ENCODE measurements at places on chromosomes 7 and 10.

DNA sequence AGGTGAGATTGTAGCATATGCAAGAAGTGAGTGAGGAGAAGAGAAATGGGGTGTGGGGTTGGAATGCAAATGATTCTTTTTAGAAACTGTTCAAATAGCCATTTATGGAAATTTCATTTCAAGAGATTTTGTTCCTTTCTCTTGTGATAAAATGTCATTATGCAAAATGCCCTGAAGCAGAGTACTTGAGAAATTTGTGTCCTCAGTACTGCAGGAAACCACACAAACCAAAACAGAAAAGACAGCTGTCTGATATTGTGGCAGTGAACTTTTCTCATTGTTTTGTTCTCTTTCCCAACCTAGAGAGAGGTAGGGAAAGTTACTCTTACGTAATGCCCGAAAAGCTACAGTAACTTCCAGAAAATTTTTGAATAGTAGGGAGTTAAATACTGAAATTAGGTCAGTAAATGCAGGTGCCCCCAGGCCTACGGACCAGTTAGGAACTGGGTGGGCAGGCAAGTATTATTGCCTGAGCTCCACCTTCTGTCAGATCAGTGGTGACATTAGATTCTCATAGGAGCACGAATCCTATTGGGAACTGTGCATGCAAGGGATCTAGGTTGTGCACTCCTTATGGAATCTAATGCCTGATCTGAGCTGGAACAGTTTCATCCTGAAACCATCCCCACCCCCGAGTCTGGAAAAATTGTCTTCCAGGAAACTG lies 34.0 kb downstream of the DLD start:
- no peak for DNase-seq

DNA sequence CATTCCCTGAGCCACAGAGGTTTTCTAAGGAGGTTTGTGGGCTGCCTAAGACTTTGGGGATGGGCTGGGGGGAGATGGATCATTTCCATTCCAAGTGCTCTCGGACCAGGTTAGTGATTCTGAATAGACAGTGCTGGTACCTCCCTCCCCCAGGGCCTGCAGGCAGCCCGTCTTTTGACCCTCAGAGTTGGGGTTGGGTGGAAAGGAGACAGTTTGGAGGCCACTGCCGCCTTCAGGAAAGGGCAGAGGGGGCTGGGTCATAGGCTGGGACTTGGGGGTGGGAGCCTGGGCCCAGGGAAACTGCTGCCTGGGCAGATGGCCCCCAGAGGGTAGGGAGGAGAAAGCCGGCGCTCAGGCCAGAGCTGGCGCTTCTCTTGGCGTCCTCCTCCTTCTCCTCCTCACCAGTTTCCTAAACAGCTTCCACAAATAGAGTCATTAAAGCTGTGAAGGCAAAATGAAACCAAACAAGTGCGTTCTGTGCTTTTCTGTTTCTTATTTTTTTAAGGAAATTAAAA lies 4.4 kb downstream of the UNC5B start:
- no peak for DNase-seq

GRCh38 chr10:83515001-83515400 lies 624.3 kb upstream of the GHITM start:
- DNase-seq: no peak

DNA sequence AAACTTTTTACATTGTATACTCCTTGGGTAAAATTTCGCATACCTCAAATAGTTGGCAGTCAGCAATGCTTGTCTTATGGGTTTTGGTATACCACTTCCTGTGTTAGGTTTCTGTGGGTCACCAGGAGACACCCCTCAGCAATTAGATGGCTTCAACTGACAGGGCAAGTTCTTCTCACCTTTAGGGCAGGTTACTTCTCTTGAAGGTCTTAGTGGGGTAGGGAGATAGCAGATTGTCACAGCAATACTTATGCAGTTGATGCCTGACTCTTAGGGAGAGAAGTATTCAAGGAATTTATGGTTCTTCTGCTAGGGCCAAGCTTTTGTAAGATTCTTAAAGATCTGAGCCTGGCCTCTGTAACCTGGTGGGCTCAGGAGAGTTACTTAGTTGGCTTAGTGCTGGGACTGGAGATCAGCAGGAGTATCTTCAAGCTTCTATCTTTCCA lies 42.9 kb downstream of the MKLN1 start:
- no peak for DNase-seq

GRCh38 chr7:44563171-44563679 lies 10.5 kb downstream of the DDX56 start:
- no peak for DNase-seq

DNA sequence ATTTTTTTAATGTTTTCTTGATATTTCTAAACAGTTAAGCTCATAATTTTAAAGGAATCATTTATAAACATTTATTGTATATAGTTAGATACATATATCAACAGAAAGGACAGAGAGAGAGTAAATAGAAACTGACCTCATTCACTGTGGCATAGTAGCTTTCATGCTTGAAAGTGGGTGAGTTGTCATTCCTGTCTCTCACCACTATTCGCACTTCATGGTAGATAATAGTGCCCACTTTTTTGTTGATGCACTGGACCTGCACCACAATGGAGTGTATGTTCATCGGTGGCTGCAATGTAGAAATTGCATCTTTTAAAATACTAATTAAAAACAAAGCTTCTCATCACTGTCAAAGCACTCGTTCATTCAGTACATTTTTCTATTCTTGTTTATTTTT lies 432.0 kb downstream of the PCDH15 start:
- DNase-seq: no peak

GRCh38 chr10:23479798-23480473 lies 41.1 kb downstream of the OTUD1 start:
- DNase-seq: no peak

GRCh38 chr10:122298598-122299301 lies 27.7 kb downstream of the BTBD16 start:
- peak; percentile 69 for DNase-seq

- DNase-seq: no peak
These were observed 14.3 kb downstream of the GHRHR start for GRCh38 chr7:30977896-30978564.

DNA sequence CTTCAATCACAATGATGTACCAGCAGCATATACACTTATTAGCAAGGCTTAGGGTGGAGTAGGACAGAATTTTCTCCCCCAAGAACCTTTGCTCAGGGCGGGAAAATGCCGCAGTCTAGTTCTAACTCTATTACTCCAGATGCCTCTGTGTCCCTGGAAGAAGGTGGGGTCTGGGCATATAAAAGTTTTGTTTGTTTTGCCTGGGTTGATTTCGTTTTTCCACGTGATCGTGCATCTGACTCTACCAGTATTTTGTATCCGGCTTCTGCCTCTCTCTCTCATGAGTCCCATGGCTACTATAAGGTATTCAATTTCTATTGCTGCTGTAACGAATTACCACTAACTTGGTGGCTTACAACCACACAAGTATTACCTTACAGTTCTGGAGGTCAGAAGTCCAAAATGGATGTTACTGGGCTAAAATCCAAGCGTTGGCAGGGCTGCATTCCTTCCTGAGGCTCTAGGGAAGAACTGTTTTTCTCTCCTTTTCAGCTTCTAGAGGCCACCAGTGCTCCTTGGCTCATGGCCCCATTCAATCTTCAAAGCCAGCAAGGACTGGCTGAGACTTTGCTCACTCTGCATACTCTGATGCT lies 181.2 kb upstream of the PRSS58 start:
- DNase-seq: peak; percentile 10

DNA sequence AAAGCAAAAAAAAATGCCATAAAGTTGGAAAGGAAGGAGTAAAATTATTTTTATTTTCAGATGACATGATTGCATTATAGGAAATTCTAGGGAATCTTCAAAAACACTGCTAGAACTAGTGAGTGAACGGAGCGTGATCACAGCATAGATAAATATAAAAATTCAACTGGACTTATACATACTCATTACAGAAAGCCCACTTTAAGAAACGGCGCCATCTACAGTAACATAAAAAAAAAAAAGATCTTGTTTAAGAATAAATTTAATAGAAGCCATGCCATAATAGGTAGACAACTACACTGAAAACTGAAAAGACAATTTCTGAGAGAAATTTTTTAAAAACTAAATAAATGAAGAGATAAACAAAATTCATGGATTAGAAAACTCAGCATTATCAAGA lies 623.1 kb upstream of the MGMT start:
- no peak for DNase-seq

- no peak for DNase-seq
These were observed 1.6 kb downstream of the FRMD4A start for GRCh38 chr10:14328881-14329672.

DNA sequence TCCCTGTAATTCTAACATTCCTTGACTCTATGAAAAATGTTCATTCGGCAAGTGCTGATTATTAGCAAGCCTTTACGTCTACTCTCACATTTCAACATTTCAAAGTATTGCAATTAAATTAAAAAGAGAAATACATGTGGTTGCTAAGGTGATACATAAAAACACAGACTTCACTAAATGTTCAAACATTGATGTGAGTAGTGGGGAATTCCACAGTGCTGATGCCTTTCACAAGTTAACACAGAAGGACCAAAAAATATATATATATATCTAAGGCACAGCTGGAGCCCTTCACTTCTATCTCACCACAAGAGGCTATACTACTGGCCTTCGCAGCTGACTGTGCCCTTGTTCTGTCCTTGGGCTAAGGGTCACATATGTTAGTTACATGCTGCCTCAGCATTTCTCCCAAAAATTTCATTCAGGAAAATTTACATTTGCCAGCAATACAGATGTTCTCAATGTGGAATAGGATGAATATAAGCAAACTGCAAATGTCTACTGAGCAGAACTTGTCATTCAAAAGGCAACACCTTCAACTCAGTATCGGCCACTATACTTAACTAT lies 13.9 kb downstream of the CTTNBP2 start:
- DNase-seq: no peak

DNA sequence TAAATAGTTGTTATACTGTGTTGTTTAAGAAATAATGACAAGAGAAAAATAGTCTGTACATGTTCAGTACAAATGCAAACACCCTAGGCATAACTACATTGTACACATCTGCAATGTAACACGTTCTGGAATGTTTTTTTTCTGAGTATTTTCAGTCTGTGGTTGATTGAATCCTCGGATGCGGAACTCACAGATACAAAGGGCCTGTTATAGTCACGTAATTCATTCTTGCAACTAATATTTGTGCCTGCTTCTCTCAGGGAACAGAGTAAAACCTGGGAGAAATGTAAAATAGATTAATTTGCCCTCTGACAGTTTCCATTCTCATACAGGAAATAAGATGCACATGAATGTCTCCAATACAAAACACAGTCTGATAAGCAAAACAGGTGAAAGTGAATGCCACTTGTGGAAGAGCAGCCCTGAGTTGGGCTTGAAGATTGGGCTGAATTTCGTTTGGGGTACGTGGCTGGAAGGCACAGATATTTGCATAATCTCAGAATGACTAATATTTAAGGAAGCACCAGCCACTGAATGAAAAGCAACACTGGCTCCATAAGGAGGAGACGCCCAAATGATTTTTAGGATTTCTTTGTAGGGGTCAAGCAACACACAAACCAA lies 19.1 kb downstream of the DENND2A start:
- DNase-seq: no peak

- no peak for DNase-seq
These were observed 2.2 kb upstream of the SUN3 start for GRCh38 chr7:48031111-48031510.

DNA sequence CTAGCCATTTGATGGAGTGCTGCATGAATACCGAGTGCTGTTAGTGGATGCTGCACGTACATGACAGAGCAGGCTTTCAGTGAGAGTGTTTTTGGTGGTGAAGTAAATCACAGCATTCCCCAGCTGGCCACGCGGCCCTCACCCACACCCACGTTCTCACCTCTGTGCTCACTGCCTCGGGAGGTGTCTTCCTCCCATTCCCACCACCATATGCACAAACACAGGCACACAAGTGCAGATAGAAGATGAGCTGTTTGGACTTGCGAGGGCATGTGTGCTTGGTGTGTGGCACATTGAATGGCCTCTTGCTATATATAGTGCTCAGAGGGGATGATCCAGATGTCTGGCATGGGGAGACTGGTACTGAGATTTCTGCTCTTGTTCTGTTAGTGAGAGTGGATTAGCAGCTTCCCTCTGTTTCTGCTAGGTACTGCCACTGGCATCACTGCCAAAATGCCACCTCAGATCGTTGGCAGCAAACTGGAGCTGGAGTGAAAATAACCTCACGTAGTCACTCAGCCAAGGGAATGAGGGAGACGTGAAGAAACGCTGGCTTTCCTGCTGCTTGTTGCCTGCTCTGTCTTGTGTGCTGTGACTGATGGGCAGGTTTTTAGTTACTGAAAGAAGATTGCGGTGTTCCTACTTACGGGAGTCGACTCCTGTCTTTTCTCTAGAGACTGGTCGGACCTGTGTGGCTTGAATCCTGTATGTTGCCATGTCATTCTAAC lies 19.1 kb downstream of the DNAJB6 start:
- DNase-seq: no peak

DNA sequence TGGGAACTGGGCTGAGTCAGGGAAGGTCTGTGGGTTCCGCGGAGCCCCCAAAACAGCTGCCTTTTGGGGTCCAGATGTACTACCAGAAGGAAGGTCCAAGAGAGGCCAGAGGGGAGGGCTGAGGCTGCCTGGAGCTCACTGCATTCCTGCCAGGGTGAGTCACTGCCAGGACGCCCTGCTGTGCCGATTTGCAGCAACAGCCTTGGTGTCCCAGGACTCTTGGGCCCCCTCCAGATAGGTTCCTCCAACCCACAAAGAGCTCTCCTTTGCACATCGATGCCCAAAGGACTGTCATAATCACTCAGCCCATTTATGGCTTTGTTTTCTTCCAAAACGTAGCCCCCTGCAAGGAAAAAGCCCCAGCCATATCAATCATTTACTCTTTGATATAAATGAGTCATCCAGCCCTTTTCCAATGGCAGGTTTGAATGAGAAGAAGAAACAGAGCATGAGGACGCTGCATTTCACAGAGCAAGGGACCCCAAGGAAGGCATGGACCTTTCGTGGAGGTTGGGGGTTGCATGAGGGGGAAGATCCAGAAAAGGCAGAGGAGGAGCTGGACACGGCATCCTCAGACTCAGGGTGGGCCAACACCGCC lies 32.2 kb upstream of the COL13A1 start:
- DNase-seq: peak; percentile 49

DNA sequence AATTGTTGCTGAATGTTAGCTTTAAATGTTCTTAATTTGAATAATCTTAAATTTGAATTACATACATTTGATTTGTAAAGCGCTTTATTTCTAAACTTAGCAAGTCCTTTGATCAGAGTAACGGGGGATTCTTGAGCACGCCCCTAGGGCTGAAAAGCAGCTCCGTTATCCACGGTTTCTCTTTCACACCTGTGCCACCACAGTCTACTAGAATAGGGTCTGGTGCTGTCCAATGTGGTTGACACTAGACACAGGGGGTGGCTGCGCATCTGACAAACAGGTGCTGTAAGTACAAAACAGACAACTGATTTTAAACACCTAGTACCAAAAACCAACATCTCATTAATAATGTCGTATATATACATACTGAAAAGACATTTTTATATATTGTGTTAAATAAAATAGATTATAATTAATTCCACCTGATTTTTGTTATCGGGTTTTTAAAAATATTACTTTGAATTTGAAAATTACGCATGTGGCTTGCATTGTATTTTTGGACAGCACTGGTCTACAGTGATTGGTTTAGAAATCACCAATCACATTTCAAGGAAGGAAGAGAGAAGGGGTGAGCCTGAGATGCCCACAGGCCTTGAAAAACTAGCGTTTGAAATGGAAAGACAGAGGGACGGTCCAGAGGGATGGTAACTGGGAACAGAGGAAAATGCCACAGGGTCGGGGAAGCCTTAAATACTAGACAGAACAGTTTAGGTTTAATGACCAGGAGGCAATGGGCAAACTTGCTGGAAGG lies 7.3 kb downstream of the SEPHS1 start:
- no peak for DNase-seq

- DNase-seq: no peak
These were observed 92.2 kb downstream of the GRK5 start for GRCh38 chr10:119299531-119299930.

GRCh38 chr10:11871466-11871865 lies 48.3 kb downstream of the PROSER2 start:
- no peak for DNase-seq

Data from fibroblast of the conjunctiva (primary cell).